Psoas muscle (tissue), 8 donors: ENCODE measurements at places on chromosomes 7 and 10.

DNA sequence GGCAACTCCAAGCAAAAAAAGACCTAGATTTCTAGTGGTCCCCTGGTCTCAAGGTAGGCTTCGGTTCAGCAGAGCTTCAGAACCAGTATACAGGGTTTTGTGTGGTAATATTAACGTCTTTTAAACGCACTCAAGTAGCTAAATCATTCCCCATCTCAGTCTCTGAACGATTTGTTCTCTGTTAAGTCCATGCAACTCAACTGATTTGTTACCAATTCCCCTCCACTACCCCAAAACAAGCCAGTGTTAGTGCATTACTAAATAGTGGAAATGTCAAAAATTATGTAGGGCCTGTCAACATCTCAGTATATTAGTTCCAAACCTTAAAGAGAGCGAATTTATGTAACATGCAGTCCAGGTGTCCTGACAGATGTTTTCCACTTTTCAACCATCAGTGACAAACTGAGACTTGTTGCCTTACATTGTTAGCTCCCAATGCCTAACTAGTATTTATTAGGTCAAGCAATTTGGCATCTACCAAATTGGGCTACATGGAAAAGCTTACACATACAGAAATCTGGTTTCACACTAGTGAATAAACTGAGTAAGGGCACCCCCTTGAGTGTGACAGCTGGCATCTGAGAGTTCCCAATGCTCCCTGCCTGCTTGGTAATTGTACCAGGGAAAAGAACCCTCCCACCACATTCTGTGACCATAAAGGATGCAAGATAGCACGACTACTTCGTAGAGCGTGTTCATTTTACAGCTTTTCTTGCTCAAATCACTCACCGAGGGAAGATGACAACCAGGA is 12.2 kb downstream of the HNRNPA2B1 start:
- DNase-seq, result no peak

- DNase-seq, result no peak
These were observed 201.6 kb downstream of the SORCS3 start for GRCh38 chr10:104842704-104843103.

GRCh38 chr7:18386607-18387006 is 108.9 kb upstream of the HDAC9 start:
- no peak for DNase-seq

DNA sequence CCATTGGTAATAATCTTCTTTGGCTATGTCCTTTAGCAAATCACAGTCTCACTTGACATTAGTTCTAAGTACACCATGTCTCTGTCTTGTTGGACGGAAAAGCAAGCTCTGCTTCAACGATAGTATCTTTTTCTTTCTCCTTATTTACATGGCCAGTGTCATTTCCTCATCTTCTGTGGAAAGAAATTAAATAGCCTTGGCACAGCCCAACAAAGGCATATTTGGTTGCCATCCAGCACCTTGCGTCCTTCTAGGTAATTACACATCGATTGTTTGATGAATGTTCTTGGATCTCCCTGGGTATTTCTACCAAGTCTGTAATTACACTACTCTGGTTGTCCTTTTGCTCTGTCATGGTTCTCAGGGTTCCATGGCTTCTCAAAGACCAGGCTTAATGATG is 183.1 kb downstream of the CHN2 start:
- no peak for DNase-seq

- no peak for DNase-seq
These were observed 196.7 kb downstream of the IPMK start for GRCh38 chr10:58070956-58071355.

DNA sequence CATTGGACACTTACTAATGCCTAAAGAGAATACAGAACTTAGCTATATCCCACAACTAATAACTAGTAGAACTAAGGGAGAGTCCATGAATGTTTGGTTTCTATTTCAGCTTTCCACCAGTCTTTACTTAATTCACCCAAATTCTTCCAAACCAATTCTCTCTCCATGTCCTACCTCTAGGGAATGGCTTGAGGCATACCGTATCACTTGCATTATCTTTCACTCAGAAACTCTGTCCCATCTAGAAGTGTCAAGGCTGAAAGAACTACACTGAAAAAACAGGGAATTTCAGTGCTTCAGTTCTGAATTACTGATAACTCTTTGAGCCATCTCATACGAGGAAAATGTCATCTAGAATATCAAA is 758 bp downstream of the TMEM168 start:
- no peak for DNase-seq

DNA sequence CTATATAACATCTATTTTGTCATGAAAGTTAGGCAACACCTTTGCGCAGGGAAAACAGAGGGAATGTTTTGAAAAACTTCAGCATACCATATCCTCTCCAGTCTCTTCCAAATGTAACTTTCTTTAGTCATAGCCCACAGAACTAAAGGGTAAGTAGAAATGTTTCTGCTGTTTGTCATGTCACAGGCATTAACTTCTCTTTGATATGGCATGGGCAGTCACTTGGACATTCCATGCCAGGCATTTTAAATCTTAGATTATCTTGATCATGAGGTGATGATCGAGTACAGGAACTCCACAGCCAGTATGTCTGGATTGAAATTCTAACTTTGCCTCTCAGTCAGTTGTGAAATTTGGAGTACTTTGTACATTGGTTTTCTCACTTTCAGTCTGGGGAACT is 27.5 kb upstream of the ETV1 start:
- no peak for DNase-seq

- DNase-seq, result no peak
These were observed 12.5 kb upstream of the CALD1 start for GRCh38 chr7:134766779-134767519.

GRCh38 chr7:88628363-88629085 is 131.0 kb upstream of the ZNF804B start:
- no peak for DNase-seq

GRCh38 chr10:100357059-100357858 is 10.2 kb downstream of the SCD start:
- no peak for DNase-seq

GRCh38 chr10:61284222-61284890 is 168.8 kb downstream of the TMEM26 start:
- DNase-seq, result no peak

GRCh38 chr10:115921795-115922194 is 351.2 kb downstream of the GFRA1 start:
- DNase-seq, result no peak

- DNase-seq, result no peak
These were observed 382.5 kb upstream of the KIAA1217 start for GRCh38 chr10:23826421-23826820.

GRCh38 chr7:36045830-36046341 is 107.2 kb upstream of the EEPD1 start:
- no peak for DNase-seq

- DNase-seq, result no peak
These were observed 61.6 kb upstream of the CAMK1D start for GRCh38 chr10:12287772-12288171.

DNA sequence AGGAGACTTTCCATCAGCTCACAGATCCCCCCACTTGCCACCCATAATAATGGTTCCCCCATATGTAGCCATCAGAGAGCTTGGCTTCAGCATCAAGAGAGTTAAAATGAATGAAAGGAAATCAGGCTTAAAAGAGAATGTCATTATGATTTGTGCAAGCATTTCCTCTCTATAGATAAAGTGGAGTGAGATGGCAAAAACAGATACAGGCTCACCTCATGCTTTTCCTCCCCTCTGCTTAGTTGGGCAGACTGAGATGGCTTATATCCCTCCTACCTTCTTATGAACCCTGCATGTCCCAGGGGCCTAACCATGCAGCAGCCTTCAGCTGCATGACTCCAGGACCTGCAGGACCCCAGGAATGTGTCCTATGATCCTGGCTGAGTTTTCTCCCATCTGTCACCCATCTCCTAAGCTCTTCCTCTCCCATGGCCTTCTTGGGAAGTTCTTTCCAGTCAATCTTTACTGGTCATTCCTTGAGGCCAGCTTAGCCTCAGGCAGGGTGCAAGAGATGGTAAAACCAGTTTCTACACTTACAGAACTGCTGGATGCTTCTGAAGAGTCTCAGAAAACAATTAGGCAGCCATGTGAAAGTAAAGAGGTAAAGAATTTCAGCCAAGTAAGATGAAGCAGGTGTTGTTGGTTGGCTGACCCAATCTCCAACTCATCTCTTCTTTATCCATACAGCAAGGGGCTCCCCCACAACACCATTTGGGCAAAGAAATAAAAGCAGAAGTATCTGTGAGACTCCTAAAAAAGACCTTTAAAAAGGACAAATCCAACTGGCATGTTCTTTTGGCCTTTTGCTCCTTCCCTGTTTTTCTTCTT is 159.7 kb downstream of the RTKN2 start:
- no peak for DNase-seq

GRCh38 chr7:105799006-105799405 is 77.4 kb downstream of the ATXN7L1 start:
- no peak for DNase-seq

DNA sequence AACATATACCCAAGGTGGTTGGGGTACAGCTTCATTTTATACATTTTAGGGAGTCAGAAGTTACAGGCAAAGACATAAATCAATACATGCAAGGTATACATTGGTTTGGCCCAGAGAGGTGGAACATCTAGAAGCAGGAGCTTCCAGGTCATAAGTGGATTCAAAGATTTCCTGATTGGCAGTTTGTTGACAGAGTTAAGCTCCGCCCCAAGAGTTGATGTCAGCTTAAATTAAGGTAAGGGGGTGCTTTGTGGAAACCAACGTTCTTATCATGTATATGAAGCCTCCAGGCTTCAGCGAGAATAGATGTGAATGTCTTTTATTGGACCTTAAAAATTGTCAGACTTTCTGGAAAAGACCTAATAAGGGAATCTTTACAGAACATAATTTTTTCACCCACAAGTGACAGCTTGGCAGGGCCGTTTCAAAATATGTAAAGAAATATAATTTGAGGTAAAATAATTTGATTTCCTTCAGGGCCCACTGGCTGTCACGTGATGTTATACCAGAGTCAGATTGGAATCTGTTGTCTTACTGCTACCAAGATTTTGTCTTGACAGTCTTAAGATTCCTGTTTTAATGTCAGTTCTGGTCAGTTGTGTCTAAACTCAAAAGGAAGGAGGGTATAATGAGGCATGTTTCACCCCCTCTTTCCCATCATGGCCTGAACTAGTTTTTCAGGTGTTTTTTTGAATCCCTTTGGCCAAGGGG is 6.3 kb upstream of the PANK1 start:
- DNase-seq, result no peak

- no peak for DNase-seq
These were observed 133.1 kb upstream of the EEPD1 start for GRCh38 chr7:36019980-36020379.

DNA sequence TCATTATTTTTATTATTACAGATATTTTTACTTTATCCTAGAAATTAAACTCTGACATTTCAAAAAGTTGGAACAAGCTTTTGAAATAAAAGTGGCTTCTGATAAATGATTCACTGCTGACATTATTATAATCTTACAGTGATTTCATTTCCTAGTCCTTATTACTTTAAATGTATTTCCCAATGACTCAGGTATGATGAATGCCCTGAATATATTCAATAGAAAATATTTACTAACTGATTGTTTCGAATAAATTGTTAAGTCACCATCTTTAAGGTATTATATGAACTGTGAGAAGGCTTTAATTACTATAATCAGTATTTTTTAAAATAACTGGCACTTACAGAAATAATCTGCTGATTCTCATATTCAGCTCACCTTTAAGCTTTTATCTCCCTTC is 21.6 kb downstream of the DKK1 start:
- no peak for DNase-seq

- DNase-seq, result no peak
These were observed 21.6 kb downstream of the SFTPD start for GRCh38 chr10:79927111-79927828.

DNA sequence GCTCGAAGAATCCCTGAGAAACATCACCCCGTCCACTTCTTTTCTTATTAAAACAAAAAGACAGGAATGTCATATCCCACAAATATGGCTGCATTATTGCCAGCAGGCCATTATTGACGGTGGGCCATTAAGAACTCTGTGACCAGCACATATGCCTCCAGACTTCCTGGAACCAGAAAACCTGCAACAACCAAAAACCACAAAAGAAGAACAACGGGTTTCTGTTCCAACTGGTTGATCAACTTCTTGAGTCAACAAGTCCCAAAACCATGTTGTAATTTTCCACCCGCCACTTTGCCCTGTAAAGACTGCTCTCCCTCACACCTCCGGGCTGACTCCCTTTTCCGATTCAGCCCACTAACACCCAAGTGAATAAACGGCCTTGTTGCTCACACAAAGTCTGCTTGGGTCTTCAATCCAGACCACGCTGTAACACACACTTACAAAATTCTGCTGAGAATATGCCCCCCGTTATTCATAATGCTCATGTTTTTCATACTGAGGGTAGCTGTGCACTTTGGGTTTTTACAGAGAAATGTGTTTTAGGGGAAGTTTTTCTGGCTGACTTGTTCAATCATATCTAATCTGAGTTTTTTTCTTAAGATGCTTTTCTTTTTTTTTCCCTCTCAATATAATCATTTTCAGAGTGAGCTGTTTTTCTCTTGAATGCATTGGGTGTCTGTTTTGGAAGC is 20.7 kb downstream of the ZNF107 start:
- DNase-seq, result no peak

DNA sequence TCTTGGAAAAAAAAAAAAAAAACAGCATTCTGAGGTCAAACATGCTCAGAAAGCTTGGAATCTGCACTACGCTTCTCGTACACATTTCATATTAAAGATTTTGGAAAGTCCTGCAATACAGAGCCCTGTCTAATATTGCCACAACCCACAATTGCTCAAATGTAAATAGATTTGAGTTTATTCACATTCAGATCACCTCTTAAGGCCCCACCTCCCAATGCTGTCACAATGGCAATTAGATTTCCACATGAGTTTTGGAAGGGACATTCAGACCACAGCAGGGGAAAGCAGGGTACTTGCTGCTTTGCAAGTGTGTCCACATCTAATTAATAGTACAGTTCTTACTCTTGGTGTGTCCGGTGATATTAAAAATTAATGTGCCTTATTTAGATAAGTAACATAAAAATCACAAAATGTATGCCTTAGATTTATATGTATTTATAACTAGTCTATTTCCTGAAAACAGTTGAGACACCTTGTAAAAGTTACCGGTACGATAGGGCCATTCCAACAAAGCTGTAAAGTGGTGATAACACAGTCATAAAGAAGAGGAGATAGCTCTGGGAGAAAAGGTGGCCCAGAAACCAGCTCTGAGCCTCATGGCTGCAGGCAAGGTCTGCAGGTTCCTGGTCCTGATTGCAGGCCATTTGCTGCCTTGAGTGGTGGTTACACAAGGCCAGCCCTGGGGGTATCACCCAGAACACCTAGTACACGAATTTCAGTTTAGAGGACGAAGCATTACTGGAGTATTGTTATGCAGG is 27.9 kb downstream of the EGFR start:
- no peak for DNase-seq

DNA sequence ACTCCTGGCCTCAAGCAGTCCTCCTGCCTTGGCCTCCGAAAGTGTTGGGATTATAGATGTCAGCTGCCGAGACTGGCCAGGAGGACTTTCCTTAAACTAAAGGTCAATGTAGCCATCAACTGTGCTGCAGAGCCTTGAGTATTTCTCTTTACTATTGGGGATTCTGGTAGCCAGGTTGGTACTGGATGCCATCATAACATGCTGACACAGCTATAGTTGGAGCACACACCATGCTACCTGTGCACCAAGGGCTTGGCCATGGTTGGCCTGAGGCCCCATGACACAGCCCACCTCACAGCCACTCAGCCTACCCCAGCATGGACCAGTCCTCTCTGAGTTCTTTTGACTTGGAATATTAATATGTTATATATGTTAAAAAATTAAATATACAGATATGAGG is 54.4 kb downstream of the HECTD2 start:
- no peak for DNase-seq
